ENCODE measurements at places on chromosomes 3 and 15.
A peak's percentile ranks its signal among the peaks of the same experiment; 100 is the strongest.

- DNase-seq, result no peak
These were observed 62.8 kb downstream of the ABHD2 start for GRCh38 chr15:89150762-89151664.

- DNase-seq, result no peak
These were observed 81.9 kb downstream of the FGF12 start for GRCh38 chr3:192645437-192645836.

GRCh38 chr3:195009616-195010015 is 261.3 kb downstream of the XXYLT1 start:
- DNase-seq, result no peak

GRCh38 chr15:68574046-68574445 is 4.7 kb upstream of the CORO2B start:
- no peak for DNase-seq

GRCh38 chr3:12224181-12225147 is 64.4 kb upstream of the PPARG start:
- no peak for DNase-seq

- DNase-seq, result no peak
These were observed 131.8 kb downstream of the CCNL1 start for GRCh38 chr3:157027861-157028745.

GRCh38 chr3:150033721-150034120 is 63.0 kb upstream of the PFN2 start:
- no peak for DNase-seq

DNA sequence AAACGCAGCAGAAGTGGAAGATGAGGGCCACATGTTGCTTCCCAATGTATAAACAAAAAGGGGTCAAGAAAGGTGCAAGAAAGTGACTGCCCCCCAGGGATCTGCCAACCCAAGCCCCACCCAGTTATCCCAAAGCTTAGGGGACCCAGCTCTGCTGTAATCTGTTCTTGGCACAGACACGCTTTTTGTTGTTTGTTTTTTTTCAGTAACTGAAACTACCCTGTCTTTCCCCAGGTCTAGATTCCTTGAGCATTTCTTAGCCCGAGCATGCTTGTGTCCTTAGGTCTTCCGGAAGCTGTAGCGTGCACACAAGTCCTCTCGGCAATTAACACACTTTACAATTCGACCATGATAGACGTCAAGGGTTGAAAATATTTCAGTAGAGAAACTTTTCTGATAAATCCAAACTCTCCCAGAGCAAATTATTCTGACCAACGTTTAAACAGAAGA is 8.5 kb upstream of the PPARG start:
- no peak for DNase-seq

- no peak for DNase-seq
These were observed 68.9 kb downstream of the SIDT1 start for GRCh38 chr3:113601240-113601639.

GRCh38 chr15:77168141-77168540 is 97.2 kb upstream of the TSPAN3 start:
- no peak for DNase-seq

DNA sequence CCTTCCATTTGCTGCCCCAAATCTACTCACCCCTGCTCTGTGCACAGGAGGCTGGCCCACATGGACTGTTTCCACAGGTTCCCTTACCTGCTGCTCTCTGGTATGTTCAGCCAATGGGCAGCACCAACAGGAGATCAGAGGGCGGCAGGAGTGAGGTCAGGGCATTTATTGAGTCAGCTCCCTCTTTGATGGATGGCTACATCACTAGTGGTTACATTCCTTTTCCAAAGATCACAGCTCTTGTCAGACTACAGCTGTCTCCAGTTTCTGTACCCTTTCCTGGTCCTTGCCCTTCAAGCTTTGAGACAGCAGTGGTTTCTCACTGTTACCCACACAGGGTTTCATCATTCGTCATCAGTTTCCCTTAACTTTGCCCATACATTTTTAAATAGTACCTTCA is 325.1 kb downstream of the SUCLG2 start:
- peak; percentile 19 for DNase-seq

DNA sequence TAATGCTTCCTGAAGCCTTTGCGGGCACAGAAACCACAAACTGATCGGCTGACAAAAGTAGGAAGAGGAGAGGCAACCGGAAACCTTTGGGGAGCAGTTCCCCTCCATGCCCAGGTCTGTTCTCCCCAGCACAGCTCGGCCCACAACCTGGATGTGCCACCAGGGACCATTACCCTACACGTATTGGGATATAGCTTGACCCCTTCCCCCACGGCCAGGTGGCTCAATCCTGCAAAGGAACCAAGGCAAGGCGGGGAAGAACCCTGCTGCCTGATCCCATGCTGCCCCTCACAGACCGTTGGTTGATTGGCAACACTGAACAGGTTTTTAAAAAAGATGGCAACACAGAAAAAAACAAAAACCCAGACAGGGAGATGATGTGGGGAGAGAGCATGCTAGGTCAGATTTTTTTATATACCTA is 19.7 kb upstream of the TCAIM start:
- no peak for DNase-seq

DNA sequence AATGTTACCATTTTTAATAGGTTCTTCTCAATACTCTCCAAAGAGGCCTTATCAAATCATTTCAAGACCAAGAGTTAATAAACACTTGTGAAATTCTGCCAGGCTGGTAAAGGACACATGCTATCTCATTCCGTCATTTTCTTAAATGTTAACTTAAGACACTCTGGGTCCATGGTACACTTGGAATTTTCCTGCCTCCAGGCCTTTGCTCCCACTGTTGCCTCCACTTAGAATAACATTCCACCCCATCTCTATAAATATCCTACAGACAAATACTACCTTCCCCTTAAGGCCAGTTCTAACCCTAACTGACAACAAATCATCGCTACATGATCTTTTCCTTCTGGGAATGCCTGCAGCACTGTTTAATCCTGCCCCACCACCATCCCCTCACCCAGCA is 24.1 kb downstream of the MAGI1 start:
- DNase-seq, result no peak

DNA sequence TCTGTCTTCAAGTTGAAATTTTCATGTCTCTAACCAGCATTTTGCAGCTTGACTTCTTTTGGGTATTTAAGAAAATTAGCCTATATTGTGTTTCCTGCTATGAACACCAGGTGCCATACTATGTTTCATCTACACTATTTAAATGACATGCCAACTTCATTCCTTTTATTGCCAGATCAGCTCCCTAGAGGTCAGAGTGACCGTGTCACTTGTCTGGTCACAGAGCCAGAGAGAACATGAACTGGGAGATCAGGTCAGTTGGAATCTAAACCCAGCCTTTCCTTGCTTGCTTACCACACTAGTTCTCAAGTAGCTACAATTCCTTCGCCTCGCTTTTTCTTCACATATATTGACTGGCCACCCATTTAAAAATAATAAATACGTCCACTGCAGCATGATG is 87.6 kb downstream of the THBS1 start:
- DNase-seq, result no peak

- no peak for DNase-seq
These were observed 4.1 kb downstream of the MBNL1 start for GRCh38 chr3:152272771-152273242.

DNA sequence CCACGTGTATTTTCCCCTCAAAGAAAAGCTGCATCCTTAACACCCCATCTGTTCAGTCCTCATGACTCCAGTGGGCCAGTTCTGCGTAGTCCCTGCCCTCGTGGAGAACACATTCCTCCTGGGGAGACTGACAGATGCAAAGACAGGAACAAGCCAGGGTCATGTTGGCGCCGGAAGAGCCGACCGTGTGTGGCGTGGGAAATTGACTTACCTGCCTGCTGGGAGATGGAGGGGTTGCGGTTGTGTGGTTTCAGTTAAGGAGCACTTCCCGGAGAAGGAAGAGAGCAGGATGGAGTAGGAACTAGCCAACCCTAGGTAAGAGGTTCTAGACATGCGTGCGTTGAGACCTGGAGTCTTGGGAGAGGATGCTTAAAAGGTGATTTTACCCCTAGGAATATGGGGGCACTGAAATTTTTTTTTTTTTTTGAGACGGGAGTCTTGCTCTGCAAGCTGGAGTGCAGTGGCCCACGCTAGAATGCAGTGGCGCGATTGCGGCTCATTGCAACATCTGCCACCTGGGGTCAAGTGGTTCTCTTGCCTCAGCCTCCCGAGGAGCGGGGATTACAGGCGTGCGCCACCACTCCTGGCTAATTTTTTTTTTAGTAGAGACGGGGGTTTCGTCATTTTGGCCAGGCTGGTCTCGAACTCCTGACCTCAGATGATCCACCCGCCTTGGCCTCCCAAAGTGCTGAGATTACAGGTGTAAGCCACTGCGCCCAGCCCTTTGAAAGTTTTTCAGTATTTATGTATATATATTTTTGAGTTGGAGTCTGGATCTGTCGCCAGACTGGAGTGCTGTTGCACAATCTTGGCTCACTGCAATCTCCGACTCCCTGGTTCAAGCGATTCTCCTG is 1.4 kb downstream of the VHL start:
- no peak for DNase-seq

DNA sequence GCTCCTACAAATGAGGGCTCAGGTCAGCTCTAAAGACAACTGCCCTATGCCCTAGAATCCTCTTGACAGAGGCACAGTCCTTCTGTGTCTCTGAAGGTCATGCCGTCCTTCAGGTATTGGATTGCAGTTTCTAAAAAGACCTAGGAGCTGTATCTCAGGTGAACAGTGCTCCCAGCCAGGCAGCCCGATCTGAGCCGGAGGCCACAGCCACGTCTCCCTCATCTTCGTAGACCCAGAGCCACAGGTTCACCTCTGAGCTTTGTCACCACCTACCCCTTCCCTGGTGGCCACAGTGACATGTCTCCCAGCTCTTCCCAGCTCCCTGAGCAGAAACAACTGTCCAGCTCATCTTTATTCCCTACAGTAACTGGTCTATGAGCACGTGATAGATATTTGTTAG is 228.0 kb downstream of the VPS13C start:
- DNase-seq, result no peak

DNA sequence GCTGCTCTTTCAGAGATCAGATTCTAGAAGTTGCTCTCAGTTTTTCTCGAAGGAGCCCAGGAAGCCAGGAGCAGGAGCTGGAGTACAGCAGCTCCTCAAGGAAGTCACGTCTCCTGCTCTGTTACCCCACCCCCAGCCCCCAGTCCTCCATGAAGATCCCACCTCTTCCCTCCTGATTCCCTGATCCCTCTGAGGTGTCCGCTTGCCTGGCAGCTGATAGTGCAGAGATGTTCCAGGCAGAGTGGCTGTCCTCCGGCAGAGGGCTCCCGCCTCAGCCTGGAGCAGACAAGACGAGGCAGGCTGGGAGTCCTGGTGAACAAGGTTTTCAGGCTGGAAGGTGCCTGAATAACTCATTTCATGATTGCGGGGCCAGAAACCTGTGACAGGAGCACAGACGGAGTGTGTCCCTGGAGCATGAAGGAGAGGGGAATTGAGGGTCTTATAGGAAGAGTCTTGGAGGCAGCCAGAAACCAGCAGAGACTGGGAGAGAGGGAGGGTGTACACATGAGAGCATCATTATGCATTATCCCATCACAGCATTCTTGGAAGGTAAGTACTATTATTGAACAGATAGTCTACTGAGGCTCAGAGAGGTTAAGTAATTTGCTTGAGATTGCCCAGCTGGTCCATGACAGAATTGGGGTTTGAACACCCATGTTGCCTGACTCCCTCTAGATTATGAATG is 1.2 kb downstream of the HRH1 start:
- DNase-seq, result no peak

DNA sequence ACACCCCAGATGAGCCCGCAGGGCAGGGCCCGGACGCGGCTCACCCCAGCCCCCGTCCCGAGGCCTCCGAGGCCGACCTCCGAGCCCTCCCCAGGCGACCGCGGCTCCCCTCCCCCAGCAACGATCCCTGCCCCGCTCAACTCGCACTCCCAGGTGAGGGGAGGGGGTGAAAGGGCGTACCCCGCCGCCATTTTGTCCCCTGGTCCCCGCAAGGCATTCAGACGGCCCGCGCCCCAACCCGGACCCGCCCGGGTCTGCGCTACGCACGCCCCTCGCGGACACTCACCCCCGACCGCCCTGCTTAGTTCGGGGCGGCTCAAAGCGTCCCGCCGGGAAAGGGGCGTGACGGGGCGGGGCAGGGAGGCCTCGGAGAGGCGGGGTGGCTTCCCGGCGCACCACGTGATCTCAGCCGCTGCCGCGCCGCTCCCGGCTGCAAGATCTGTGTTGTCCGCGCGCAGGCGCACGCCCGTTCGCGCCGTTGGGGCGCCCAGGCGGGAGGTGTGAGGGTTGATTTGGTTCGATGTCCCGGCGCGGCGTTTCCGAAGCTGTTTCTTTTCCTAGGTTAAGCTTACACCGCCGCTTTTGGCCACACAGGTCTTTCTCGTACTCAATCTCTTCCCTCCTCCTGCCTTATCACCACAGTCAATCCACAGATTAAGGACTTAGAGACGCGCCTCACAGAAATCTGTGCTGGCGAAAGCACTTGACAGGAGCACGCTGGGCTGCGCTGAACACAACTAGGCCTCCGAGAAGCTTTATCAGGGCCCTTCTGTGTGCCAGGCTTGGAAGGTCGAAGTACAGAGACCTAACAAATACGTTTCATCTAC is at the start of gene SCAPER:
Gene SCAPER (minus strand): TSS at position 328 of the 827 bp plus-strand sequence. CDS start 21,523 bp downstream, outside the sequence.
- peak; percentile 92 for DNase-seq

GRCh38 chr15:76903251-76903681 is 1.9 kb downstream of the SCAPER start:
- DNase-seq, result no peak

GRCh38 chr15:99135194-99135593 is 30.3 kb downstream of the SYNM start:
- DNase-seq, result no peak

DNA sequence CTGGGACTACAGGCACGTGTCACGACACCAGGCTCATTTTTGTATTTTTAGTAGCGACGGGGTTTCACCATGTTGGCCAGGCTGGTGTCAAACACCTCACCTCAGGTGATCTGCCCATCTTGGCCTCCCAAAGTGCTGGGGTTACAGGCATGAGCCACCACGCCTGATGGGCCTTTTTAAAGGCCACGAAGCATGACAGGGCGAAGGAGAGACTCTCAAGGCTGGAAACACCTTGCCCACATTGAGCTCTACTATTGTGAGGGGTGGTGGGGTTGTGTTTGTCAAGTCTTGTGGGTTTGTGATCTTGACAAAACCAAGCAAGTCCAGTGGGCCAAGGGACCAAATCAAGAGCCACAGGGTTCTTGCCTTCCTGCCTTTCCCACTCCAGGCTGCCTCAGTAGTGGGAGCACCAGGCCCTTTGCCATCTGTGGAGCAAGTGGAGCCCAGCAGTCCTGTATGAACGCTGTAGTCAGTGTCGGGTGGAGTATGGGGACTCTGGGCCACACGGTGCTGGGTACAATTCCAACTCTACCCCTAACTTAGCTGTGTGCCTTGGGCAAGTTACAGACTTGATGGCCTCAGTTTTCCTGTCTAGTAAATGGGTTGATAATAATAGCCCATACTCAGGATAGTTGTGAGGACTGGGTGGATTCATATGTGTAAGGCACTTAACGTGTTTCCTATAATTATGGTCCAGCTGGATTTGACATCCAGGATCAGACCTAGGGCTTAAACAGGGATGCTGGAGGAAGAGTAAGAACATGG is 33.3 kb downstream of the EDEM1 start:
- DNase-seq, result no peak

- DNase-seq, result no peak
These were observed 102.3 kb upstream of the GBE1 start for GRCh38 chr3:81863756-81864155.

GRCh38 chr3:57077630-57078343 is 17.3 kb downstream of the SPATA12 start:
- DNase-seq, result no peak
